Right hindlimb (tissue), 1 donor: ENCODE measurements at places on chromosomes 4 and X.

DNA sequence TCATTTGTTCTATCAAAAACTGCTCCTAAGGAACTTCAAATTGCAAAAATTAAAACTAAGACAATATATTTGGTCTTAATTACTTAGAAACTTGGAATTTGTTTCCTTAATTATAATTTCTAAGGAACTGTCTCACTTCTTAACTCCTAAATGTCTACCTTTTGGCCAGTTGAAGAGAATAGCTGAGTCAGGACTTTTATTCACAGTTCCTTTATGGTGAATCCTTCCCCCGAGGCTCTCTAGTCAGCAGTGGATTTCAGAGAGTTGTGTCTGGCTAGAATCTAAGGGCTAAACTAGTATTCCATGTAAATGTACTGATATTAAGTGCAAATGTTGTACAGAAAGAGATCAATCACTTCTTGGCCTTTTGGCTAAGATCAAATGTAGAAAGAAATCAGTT, 69.3 kb downstream of the AMMECR1 start:
- no peak for DNase-seq

DNA sequence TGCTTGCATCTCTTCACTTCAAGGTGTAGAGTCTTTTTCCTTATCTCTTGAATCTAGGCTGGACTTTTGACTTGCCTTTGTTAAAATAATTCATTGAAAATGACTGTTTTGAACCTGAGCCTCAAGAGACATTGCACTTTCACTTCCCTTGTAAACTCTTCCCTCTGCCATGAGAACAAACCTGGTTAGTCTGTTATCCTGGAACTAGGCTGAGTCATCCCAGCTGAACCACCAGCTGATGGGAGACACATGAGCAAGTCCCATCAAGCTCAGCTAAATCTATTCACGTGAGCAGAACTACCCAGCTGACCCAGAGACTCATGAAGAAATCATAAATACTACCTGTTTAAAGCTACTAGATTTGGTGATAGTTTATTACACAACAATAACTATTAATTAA, 202.3 kb upstream of the CENPE start:
- DNase-seq = no peak

GRCh38 chr4:91497892-91498291, 805.9 kb upstream of the GRID2 start:
- no peak for DNase-seq

DNA sequence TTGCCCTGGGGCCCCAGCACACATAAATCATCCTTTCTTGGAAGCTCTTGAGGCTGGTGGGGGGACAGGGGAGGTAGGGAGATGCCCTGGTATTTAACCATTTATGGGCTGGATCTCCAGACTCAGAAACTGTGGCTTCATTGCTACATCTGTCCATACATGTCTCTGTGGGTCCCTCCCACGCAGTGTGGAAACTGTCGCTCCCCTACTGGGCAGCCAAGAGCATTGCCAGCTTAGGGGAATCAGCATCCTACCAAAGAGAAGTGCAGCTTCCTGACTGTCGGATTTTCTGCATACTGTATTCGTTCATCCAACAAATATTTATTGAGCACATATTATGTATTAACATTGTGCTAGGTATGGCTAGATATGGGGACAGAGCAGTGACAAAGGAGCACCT, 3.7 kb downstream of the GRIPAP1 start:
- DNase-seq = no peak

GRCh38 chr4:152482211-152482610, 53.7 kb downstream of the FBXW7 start:
- no peak for DNase-seq

GRCh38 chr4:95018785-95019184, 261.0 kb downstream of the BMPR1B start:
- DNase-seq = no peak

DNA sequence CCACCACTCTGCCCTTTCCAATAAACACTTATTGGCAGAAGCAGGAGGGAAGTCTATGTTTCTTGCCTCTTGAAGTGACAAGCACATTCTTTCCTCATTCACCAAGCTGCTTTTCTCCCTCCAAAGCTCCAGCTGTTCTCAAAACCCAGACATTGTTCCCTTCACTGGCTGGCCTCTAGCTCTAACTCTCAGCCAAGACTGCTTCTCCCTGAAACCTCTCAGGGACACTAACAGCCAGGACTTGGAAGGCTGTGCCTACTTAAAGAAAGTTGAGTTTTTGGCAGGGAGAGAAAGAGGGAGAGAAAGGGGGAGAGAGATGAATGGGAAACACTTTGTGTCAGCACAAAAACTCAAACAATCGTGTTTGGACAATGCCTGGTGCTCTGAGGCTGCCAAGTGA, 99.5 kb downstream of the COX18 start:
- peak; percentile 77 for DNase-seq

DNA sequence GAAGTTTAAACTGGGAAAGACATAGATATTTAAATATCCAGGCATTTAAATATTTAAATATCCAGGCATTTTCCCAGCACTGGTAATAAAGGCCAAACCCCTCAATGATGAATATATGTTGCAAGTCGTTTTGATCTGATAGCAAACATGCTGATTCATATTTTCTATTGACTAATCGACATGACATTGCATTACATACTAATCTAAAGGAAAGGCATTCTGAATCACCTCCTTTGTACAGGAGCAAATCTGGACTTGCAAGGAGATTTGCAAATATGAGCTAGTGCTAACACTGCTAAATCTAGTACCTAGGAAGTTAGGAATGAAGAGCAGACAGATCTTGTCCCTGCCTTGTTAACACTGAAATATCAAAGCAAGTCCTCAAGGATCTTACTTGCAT, 207.3 kb downstream of the SLC7A11 start:
- DNase-seq = no peak

DNA sequence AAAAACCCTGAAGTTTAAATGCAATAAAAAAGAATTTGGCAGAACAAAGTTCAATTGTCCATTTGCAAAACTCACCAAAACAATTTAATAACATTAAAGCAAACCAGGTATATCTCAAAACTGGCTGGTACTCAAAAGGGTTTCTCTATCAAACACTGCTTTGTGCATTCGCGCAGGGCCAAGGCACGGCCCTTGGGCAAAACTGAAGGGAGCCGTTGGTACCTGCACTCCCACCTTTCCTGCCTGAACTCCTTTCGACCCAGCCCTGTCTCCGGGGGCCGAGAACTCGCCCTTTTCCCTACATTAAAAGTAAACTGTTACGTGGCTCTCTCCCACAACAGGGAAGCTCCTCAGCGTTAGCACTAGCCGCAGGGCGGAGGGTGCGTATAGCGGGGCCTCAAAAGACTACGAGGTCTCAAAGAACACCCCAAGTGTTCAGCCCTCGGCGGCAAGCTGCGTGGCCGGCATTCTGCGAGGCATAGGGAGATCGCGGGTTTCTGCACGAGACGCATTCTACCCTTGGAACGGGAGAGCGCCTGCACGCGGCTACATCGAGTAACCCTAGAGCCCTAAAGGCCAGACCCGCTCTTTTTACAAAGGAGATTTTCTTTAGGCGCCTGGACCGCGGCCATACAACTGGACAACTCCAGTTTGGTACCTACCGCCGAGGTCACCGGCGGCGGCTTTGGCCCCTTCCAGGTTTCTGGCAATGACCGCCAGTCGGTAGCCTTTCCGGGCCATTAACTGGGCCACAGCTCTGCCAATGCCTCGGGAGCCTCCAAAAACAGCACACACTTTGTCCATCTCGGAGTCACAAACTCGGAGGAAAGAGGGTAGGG, 550 bp downstream of the CBR4 start:
- peak; percentile 75 for DNase-seq

GRCh38 chrX:17682259-17682658, 55.0 kb upstream of the SCML1 start:
- no peak for DNase-seq

GRCh38 chr4:53355930-53356521, 9.8 kb downstream of the SCFD2 start:
- DNase-seq = no peak

DNA sequence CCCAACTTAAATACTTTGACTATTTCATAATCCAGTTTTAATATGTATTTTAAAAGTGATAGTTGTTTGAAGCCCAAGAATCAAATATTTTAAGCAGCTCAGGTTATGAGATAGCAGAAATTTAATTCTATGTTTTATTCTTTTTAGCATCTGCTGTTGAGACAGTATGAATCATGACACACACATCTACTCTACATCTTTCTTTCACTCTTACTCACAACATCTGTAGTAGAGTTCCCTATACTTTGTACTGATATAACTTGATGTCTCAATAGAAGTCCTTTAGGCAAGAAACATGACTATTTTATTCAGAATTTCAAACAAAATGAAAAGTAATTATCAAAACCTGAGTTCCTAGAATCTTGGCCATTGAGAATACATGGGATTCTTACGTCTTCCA, 187.9 kb upstream of the GNPDA2 start:
- DNase-seq = no peak

DNA sequence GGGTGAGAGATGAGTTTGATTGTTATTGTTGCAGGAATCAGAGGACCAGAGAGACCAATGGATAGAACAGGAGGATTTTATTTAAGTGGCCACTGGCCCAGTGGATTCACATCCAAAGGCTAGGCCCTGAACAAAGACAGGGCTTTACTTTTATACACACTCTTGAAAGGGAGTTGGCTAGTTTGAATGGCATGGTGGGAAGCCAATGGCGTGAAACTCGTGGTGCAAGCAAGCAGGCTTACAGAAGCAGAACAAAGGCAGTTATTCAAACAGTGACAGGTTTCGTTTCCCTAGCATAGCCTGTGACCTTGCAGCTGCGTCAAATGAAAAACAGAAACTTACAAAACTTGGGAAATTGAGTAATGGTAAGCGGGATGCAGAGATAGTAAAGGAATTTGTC, 110.2 kb upstream of the PRDX4 start:
- no peak for DNase-seq

- DNase-seq = no peak
These were observed 535.3 kb upstream of the RPS6KA3 start for GRCh38 chrX:20802036-20802435.

- no peak for DNase-seq
These were observed 96.2 kb upstream of the APOOL start for GRCh38 chrX:84907324-84907968.

DNA sequence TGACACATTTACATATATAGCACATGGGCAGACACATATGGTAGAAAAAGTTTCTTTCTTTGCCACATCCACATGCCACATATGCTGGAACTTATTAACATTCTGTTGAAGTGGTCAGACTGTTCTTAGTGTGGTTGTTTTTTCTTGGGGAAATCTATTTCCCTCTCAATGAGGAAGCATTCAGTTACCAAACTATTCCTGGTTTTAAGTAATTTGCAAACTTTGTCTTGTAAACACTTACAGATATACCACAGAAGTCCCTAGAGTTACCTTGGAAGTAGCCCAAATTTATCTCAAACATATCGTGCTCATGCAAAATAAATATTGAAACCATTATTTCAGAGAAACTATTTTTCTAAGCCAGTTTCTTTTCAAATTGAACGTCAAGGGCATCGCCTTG, 625.5 kb upstream of the INTU start:
- DNase-seq = no peak

DNA sequence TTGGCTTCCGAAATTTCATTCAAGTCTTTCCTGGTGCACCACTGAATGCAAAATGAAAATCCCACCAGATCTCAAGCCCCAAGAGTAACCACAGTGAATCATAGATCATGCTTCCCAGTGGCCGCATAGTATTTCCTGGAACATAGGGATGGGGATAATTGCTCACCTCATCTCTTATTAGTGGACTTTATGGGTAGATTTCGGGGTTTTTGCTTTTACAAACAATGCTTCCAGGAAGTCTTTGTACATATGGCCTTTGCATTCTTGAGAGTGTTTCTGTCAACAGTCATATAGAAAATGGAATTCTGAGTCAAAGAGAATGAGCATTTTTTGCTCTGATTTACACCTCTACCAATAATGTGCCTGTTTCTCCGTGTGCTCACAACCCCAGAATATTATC, 53.4 kb downstream of the PPEF2 start:
- no peak for DNase-seq

- DNase-seq = no peak
These were observed 20.6 kb downstream of the PHKA1 start for GRCh38 chrX:72693477-72693876.

GRCh38 chr4:16079046-16079445, 4.8 kb downstream of the PROM1 start:
- peak; percentile 41 for DNase-seq

DNA sequence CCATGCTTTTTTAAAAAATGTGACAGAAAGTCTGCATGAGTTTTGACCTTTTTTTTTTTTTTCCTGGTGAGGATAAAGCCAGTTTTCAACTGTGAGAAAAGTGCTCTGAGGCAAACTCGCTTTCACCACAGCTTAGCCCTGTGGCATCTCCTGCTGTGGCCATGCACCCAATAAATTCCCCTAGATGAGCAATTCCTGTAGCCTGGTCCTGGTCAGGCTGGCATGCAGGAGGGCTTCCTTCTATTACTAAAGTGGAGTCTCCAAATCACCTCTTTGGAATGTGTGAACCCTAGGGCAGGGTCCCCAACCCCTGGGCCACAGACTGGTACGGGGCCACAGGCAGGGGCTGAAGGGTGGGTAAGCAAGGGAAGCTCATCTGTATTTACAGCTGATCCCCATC, 265.4 kb downstream of the RAPGEF2 start:
- DNase-seq = no peak

DNA sequence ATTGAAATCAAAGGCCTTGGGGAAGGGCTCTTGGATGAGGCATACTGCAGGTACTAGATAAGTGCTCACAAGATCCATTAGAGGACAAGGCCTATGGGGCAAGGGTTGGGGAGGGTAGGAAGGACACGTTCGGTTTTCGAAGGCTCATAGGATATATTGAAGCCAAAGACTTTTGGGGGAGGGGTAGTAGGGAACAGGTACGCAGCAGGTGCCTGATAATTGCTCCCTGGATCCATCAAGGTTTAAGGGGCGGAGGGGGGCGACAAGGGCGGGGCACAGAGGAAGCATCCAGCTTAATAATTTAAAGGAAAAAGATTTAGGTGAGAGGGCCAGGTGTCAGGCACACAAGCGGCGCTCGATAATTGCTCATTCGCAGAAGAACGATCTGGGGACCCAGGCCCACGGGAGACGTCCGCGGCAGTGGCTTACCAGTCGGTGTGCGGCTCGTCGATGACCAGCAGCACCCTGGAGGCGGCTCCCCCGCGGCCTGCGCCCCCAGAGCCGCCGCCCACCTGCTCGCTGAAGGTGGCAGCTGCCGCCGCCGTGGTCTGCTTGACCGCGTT, 653 bp downstream of the SYN1 start:
- no peak for DNase-seq
